ENCODE measurements at places on chromosomes 3 and 15.

DNA sequence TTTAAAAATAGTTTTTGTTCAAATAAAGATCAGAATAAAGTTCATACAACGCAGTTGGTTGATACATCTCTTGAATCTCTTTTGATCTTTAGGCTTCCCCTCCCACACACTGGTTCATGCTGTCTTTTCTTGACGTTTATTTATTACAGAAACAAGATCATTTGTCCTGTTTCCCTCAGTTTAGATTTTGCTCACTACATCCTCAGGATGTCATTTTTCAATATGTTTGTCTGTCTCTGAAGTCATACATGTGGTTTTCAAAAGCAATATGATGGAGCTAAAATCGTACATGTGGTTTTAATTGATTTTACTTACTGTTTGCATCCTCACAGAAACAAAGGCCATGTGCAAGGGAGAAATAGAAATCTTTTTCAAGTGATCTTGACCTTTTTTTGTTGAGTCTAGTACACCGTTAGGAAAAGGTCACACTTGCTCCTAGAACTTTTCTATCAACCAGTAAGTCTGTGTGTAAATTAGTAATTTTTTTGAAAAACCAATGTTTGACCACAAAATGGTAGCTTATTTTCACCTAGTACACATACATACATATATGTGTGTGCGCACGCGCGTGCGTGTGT lies 63.7 kb upstream of the SENP5 start:
- DNase-seq: no peak

DNA sequence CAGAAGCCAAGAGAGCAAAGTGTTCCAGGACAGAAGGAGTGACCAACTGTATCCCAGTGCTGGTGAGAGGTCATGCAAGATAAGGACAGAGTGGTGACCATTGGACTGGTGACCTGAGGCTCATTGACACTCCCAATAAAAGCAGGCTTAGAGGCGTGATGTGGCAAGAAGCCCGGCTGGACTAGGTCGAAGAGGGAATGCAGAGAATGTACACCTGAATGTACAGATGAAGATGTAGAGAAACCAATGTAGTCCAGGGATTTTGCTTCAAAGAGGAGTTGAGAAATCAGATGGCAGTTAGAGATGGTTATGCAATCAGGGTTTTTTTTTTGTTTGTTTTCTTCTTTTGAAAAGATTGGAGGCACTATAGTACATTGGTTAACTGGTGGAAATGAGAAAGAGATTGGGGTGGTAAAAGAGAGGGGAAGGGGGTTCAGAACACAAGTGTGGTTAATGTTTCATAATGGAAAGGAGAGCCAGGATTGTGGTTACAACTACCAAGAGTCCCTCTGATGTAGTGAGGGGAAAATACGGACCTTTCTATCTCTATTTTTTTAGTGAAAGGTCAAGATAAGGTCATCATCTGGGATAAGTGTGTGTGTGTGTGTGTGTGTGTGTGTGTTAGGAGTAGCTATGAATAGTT lies 23.3 kb downstream of the ST3GAL6 start:
- peak; percentile 78 for DNase-seq

- peak; percentile 6 for DNase-seq
Observed at GRCh38 chr15:60477164-60477563, 1.8 kb downstream of the ICE2 start.

- no peak for DNase-seq
Observed at GRCh38 chr3:102577082-102577789, 142.4 kb downstream of the ZPLD1 start.

GRCh38 chr3:11581237-11582190 lies 62.2 kb downstream of the VGLL4 start:
- DNase-seq: peak; percentile 50

DNA sequence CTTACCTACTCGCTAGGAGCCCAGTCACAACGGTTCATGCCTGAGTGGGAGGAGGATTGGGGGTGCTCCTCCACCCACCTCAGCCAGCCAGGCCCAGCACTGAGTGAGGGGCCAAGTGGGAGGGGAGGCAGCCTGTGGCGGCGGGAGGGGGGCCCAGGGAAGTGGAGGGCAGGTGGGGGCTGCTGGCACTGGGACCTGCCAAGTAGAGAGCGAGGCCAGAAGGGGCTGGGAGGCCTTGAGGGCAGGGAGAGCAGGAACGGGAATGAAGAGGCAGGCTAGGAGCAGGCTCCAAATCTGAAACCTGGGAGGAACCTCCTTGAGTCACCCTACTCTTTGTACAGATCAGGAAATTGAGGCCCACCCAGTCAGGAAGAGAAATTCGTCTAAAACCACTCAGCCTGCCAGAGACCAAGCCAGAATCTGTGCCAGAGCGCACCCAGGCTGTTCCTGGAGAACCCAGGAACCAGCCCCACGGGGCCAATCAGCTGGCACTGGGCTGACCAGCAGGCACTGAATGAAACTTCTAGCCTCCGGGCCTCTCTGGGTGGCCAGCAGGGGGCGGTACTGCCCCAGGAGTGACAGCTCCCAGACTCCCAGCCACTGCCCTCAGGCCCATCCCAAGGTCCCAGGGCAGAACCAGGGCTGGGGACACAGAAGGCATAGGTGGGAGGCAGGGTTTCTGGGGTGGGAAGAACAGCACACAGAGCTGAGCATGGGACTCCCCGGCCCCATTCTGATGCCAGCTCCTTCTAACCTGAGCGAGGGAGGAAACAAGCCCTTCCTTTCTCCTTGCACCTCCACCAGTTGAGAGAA lies 14.8 kb upstream of the CYP11A1 start:
- peak; percentile 56 for DNase-seq

DNA sequence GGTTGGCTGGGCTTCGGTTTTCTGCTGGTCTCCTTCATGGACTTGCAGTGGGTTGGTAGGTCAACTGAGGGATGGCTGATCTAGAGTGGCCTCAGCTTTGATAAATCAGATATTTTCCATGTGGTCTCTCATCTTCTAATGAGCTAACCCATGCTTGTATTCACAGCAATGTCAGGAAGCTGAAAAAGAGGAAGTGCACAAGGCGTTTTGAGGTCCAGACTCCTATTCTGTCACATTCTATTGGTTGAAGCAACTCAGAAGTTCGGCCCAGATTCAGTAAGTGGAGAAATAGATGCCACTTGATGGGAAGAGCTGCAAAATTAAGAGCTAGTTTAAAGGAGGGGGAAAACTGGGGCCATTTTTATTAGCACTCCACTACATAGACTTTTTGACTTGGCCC lies 361.2 kb downstream of the DIPK2A start:
- no peak for DNase-seq

DNA sequence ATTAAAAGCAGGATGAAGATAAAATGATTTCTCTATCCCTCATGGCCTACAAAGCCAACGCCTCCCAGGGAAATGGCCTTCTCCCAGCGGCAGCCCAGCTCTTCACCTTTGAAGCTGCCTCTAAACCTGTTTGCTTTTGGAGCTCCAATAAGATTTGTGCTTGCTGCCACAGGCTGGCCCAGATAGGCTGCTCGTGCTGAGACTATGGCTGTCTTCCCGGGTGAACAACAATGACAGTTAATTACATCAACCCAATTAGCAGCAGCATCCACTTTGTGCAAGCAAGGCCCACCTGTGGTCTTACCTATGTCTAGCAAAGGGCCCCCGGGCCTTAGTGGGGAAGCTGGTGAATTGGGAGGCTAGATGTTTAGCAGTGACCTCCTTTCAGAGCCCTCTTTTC lies 179.6 kb downstream of the P3H2 start:
- no peak for DNase-seq

DNA sequence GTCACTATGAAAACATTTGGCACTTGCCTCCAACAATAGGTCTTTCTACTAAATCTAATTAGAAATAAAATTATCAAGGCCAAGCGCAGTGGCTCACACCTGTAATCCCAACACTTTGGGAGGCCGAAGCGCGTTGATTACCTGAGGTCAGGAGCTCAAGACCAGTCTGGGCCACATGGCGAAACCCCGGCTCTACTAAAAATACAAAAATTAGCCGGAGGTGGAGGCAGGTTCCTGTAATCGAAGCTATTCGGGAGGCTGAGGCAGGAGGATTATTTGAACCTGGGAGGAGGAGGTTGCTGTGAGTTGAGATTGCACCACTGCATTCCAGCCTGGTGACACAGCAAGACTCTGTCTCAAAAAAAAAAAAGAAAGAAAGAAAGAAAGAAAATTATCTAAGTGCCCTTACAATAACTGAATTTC lies 1.6 kb upstream of the PLD1 start:
- peak; percentile 40 for DNase-seq

- no peak for DNase-seq
Observed at GRCh38 chr3:25266677-25267076, 161.4 kb upstream of the RARB start.

DNA sequence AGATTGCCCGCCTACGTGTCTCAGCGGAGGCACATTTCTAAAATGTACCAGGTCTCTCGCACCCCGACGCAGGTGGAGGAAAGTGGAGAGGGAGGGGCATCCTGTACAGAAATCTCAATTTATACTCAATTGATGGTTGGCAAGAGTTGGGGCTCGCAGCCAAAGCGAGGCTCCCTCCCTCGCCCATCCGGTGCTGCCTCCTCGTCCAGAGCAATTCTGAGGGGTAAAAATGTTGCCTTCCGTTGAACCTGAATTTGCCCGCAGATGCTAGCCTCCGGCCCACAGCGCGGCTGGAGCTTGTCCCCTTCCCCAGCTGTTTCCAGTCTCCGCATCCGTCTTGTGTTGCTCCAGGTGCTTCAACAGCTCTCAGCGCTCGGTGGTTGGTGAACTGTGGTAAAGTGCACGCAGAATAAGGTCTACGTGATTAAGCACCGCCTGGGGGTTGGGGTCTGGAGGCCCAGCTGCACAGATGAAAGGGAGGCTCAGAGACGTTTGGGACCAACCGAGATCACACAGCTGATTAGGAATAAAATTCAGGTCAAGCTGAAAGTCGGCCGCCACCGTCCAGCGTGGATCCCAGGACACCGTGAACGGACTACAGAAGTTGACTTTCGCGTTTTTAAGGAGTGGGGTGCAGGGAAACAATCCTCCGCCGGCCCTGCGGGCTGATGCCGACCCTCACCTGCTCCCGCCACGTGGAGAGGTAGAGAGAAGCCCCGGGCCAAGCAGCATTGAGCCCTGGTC lies 846 bp upstream of the POLG start:
- DNase-seq: peak; percentile 11
